Activated T-helper 17 cell treated with anti-CD3 and anti-CD28 coated beads, Interleukin-2, amount 50 U/mL, for 72 hours (primary cell): ENCODE measurements at places on chromosomes 12 and 14. TPM values are rescaled to one million over a fixed set of nuclear protein-coding genes. Genes with fewer than 3 reads are reported as not detected.

DNA sequence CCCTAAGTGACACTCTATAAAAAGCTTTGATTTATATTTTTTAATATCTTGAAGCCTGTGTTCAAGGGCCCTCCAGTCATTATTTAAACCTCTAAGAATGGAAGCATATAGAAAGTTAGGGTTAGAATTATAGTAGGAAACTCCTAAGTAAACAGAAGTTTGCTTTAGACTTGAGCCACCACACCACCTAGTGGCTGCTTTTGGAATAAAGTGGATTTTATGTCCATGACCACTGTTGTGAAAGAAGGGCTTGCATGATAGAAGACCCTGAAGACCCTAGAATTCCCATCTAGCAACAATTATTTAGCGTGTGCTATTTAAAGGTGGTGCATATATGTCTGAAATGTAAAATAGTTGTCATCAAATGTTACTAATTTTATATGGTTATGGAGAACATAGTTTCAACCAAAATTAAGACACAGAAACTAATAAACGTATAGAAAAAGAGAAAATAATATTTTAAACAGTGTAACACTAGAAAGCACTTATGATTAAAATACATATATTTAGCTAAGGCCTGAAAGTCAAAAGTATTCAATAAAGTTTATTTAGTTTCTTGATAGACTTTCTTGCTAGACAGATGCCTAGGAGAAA is 21.3 kb downstream of the LRRIQ1 start:
- no peak for ATAC-seq

DNA sequence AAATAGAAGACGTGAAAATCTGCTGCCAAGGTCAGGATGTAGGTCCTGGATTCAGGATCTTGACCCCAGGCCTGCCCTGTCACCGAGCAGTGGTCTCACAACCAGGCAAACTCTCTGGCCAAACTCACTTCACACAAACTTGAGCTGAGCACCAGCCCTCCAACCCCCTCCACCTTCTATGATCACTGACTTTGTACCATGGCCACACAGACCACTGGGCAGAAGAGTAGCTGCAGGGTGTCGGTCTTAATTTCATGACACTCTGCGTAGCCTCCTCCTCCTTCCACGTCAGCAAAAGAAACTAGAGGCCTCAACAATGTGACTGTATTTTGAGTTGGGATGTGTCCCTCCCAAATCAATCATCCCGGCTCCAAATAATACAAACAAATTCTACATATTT is 7.2 kb upstream of the TBX3 start:
- ATAC-seq = no peak

- ATAC-seq = no peak
Observed at GRCh38 chr12:111636209-111636945, 37.3 kb upstream of the ATXN2 start.

RIC8B gene
- 14.9 TPM for total RNA-seq

OR6C2 gene
- not detected for total RNA-seq
